ENCODE measurements at places on chromosomes 16 and 17.

DNA sequence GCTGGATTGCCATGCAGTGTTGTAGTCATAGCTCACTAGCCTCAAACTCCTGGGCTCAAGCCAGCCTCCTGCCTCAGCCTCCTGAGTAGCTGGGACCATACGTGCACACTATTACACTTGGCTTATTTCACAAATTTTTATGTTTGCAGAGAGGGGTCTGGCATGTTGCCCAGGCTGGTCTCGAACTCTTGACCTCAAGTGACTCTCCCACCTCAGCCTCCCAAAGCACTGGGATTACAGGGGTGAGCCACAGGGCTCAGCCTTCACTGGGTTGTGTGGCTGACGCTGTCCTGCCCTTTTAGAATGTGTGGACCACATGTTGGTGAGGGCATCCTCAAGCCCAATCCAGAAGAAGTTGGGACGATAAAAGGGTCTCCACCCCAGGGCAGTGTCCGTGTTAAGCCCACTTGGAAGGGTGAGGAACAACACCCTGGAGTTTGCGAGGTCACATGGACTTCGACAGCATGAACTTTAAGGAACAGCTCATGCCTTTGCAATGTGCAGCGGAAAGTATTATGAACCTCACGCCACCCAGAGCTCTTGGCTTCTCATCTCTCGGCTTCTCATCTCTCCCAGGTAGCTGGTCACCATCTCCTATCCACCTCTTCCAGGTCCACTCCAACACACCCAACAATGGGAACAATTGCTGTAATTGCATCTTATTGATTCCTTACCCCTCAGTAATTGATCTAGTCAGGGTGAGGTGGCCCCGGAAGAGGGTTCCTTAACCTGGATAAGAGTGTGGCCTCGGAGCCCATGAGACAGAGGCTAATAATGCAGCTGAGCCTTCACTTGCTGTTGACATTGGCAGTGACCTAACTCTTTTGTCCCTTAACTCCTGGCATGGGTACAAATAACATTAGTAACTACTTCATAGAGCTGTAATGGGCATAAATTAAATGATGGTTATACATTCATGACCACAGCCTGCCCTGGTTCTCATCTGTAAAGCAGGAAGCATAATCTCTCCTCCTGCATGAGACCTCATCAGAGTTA, 6.7 kb downstream of the FOXL1 start:
- no peak for DNase-seq

DNA sequence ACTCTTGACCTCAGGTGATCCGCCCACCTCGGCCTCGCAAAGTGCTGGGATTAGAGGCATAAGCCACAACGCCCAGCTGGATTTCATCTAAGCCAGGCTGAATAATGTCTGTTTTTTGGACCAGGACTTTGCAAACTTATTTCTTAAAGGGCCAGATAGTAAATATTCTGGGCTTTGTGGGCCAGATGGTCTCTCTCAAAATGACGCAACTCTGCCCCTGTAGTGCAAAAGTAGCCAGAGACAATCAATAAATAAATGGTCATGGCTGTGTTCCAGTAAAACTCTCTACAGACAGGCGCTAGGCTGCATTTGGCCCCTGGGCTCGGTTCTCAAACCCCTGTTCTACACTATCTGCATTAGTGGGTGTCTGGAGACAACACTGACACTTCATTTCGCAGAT, 121.9 kb upstream of the CDH13 start:
- no peak for DNase-seq

DNA sequence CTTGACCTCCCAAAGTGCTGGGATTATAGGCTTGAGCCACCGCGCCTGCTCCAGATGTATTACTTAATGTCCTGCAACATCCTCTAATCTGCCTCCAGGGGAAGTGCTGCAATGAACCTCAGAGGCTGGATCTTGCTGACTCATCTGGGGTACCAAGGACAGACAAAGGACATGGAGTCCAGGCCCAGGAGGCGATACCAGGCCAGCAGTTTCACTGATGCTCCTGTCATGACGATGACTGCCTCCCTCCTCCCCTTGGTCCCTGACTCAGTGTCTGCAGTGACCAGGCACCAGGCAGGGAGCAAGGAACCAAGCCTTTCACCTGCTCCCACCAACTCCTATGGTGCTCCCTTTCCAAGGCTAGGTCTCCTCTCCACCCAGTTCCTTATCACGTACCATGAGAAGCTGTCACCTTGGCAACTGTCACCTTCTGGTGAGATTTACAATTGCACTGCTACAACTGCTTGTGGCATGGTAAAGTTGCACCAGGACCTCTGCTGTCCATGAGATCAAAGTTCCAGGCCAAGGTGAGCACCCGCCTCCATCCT, 21.6 kb upstream of the PHOSPHO1 start:
- no peak for DNase-seq

- DNase-seq: no peak
Measured at GRCh38 chr16:30748634-30749445, 615 bp downstream of the PHKG2 start.

DNA sequence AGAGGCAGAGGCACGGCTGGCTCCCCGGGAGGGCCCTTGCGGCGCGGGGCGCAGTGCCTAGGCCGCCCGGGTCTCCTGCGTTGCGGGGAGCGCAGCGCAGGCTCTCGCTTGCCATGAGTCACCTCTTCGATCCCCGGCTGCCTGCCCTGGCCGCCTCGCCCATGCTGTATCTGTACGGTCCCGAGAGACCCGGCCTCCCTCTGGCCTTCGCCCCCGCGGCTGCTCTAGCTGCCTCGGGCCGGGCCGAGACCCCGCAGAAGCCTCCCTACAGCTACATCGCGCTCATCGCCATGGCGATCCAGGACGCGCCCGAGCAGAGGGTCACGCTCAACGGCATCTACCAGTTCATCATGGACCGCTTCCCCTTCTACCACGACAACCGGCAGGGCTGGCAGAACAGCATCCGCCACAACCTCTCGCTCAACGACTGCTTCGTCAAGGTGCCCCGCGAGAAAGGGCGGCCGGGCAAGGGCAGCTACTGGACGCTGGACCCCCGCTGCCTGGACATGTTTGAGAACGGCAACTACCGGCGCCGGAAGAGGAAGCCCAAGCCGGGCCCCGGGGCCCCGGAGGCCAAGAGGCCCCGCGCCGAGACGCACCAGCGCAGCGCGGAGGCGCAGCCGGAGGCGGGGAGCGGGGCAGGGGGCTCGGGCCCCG, 390 bp downstream of the FOXL1 start:
- no peak for DNase-seq

- DNase-seq: no peak
Measured at GRCh38 chr17:1714427-1714979, 4.3 kb upstream of the TLCD2 start.

DNA sequence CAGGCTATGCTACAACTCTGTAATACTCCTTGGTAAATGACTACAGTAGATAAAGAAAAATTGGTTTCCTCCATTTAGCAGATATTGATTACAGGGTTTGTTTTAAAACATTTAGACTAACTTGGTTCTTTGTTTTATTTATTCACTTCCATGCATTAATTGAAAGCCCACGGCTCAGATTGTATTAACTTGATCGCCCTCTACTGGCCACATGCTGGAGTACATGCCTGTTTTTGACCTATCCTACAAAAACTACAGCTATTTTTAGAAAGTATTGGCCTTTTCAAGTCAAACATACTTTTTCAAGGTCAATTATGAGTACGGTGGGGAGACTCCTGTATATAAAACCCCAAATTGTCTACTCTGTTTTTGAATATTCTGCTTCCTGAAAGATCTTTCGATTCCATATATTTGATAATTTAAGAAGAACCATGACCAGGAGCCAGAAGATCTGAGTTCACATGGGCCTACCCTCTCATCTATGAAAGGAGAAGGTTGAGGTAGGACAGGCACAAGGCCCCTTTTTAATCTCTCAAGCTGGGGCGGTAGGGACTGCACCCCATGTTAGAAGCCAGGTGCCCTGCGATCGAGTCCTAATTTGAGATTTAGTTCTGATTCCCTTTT, 51.8 kb downstream of the CA10 start:
- peak; percentile 44 for DNase-seq

DNA sequence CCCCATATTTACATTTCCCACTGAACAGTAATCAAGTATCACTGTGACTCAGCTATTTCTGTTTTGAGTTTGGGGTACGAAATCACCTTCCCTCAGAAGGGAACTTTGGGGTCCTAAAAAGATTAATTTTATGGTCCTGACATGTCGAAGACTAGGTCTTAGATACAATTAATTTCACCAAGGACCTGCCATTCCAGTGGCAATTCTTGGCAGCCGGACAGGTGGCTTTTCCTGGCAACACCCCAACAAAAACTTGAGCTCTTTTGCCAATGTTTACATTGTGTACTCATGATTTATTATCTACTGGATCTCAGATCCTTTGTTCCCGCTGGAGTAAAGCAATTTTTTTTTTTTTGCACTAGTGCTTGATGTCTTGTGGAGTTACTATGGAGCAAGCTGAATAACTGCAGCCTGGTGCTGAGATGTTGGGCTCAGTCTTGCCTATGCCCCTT, 14.4 kb downstream of the SLFN5 start:
- no peak for DNase-seq

DNA sequence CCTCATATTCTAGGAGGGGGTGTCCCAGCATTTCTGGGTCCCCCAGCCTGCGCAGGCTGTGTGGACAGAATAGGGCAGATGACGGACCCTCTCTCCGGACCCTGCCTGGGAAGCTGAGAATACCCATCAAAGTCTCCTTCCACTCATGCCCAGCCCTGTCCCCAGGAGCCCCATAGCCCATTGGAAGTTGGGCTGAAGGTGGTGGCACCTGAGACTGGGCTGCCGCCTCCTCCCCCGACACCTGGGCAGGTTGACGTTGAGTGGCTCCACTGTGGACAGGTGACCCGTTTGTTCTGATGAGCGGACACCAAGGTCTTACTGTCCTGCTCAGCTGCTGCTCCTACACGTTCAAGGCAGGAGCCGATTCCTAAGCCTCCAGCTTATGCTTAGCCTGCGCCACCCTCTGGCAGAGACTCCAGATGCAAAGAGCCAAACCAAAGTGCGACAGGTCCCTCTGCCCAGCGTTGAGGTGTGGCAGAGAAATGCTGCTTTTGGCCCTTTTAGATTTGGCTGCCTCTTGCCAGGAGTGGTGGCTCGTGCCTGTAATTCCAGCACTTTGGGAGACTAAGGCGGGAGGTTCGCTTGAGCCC, 11.6 kb downstream of the STH start:
- DNase-seq: no peak

- peak; percentile 21 for DNase-seq
Measured at GRCh38 chr16:78749745-78750268, 650.4 kb downstream of the WWOX start.

- no peak for DNase-seq
Measured at GRCh38 chr17:41457676-41458075, 9.5 kb downstream of the KRT32 start.

DNA sequence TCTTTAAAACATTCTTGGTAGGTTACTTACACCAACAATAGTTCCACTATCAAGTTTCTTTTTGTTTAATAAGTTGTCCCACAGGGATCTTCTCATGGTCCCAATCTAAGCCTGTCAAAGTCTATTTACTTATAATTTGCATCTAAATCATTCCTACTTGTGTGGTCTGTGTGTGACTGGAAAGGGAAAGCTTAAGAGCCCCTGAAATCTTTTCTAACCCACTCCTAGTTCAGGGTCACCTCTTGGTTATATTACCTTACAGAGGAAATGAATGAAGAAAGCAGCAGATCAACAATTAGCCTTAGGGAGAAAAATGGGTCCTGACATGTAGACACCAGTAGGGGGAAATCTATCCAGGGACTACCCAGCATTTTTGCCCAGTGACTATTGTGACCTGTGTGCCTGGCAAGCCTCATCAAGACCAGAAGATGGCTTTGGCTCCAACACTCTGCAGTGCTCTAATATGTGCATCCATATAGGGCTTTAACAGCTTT, 110.4 kb upstream of the HAS3 start:
- no peak for DNase-seq

DNA sequence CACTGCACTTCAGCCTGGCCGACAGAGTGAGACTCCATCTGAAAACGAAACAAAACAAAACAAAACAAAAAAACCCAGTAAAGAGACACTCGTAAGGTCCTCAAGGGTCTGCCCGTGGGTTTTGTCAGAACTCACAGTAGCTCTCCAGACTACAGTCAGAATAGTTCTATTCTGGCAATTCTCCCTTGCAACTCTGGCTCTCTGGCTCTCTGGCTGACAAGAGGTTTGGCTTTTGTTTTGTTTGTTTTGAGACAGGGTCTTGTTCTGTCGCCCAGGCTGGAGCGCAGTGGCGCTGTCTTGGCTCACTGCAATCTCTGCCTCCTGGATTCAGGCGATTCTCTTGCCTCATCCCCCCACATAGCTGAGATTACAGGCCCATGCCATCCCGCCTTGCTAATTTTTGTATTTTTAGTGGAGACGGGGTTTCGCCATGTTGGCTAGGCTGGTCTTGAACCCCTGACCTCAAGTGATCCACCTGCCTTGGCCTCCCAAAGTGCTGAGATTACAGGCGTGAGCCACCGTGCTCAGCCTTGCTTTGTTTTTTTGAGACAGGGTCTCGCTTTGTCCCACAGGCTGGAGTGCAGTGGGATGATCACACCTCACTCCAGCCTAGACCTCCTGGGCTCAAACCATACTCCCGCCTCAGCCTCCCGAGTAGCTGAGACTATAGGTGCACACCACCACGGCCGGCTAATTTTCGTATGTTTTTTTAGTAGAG, 20.5 kb upstream of the CHP2 start:
- DNase-seq: no peak

GRCh38 chr17:40122999-40123810, 1.4 kb downstream of the MSL1 start:
- peak; percentile 46 for DNase-seq

- no peak for DNase-seq
Measured at GRCh38 chr17:66689221-66689620, 145.7 kb upstream of the CACNG5 start.

DNA sequence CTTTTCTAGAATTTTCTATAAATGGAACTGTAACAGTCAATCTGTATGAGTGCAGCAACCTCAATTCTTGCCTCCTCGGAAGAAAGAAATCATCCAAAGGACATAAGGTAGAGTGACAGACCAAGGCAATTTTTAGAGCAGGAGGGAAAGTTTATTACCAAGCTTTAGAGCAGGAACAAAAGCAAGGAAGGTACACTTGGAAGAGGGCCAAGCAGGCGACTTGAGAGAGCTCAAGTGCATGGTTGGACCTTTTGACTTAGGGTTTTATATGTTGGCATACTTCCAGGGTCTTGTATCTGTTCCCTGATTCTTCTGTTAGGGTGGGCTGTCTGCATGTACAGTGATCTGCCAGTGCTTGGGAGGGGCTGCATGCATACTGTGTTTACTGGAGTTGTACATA, 50.3 kb downstream of the SCNN1G start:
- DNase-seq: no peak

DNA sequence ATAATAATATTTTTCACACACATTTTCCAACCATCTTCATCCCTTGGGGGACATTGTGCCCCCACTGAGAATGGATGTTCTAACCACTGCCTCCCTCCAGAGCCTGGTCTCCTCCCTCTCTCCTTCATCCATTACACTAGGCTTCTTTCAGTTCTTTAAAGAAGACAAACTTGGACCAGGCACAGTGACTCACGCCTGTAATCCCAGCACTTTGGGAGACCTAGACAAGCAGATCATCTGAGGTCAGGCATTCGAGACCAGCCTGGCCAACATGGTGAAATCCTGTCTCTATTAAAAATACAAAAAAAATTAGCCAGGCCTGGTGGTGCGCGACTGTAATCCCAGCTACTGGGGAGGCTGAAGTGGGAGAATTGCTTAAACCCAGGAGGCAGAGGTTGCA, 6.5 kb downstream of the ALOX15 start:
- DNase-seq: no peak

- DNase-seq: no peak
Measured at GRCh38 chr17:82300707-82301270, 16.6 kb downstream of the CD7 start.

GRCh38 chr16:19114359-19115147, 789 bp downstream of the ITPRIPL2 start:
- DNase-seq: no peak
